ENCODE measurements at places on chromosomes 2 and 18.
A peak's percentile ranks its signal among the peaks of the same experiment; 100 is the strongest.

DNA sequence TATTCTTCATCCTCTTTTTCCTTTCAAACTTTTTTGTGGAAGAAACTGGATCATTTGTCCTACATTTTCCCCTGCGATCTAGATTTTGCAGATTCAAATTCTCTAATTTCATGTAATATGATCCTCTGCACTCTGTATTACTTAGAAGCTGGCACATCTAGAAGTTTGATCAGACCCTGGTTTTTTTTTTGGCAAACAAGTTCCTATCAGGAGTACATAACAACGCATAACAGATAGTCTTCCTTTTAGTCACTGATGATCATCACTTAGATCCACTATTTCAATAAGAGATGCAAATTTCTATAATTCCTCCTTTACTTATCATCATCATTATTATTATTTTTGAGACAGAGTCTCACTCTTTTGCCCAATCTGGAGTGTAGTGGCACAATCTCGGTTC, 117.1 kb downstream of the CDH2 start:
- no peak for DNase-seq

- DNase-seq = peak; percentile 13
These were observed 7.0 kb downstream of the SPEG start for GRCh38 chr2:219441451-219442255.

DNA sequence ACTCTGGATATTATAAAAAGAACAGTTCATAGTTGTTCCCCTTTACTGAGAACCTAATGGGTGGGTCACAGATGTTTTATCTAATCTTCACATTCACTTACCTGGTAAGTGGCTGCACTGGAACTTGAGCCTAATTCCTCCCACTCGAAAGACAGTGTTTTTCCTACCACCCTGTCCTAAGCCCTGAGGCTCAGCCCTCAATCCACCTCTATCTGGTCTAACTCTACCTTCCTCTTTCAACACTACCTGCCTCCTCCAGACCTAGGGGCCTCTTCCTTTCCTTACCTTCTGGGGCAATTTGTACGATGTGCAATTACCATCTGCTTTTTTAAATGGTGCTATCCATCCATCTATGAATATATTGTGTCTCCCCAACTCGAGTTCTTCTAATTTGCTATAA, 9.7 kb upstream of the KIF3C start:
- DNase-seq = no peak

DNA sequence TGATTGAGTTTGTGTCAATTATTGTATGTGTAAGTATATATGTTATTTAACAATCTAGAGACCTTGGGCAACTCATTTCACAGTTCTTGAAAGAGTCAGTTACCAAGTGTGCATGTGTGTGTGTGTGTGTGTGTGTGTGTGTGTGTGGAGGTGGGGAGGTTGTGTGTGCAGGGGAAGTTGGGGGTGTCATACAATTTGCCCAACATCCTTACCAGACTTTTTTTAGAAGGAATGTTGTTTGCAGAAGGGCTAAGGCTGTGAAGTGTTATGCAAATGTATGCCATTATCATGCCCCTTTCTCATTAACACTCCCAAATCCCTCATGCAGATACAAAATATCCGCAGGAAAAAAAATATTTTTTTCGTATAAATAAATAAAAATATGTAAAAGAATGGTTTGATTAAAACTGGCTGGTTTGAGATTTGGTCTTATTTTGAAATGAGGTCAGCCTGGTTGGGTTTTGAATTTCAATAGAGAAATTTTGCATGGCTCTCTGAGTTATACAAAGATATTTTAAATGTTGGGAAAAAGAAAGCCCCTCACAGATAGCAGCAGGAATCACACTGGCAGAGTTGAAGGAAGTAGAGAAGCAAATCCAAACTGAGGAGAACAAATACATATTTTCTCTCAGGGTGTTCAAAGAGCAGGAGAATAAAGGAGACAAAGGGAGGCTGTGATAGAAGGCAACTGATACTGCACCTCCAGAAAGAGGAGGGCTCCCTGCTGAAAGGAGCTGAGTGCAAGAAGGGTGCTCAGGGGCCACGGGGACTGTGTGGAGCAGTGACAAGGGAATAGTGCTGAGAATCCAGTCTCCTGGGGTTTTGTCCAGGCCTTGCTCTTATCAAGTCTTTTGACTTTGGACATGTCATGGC, 1365.5 kb upstream of the CELF4 start:
- DNase-seq = no peak

DNA sequence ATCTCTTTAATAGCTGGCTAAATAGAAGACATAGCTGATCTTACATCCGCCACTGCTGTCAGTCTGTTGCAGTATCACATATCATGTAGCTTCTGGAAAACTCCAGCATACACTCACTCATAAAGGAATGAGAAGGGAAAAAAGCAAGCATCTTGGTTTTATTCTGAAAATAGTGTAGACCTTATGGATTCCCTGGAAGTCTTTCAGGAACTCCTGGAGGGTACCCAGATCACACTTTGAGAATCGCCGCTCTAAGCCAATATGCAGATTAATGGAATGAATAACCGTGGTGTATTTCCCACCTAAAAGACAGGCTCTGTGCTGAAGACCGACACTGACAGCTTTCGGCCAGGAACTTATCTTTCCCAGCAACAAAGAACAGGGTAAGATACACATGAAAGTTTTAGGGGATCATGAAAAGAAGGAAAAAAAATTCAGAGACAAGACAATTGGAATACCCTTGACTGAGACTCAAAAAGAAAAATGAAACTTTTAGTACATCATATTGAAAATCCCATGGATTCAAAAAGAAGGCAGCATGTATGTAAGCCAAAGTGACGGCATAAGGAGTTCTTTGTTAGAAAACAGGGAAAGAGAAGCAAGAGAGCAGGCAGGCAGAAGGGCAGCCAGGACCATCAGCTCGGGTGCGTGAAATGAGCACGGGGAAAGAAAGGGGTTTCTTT, 56.4 kb upstream of the SEC11C start:
- DNase-seq = no peak

Measured in activated CD4-positive, alpha-beta T cell treated with anti-CD3 and anti-CD28 coated beads, Interleukin-2, Interleukin-6, amounts not matched to agents 100 ng/mL and 50 ng/mL, durations not matched to agents 16 hours and 8 hours (primary cell).